LoVo (cell line): ENCODE measurements at places on chromosomes 11 and 22.
A peak's percentile ranks its signal among the peaks of the same experiment; 100 is the strongest.

GRCh38 chr11:113317339-113317738 lies 3.0 kb downstream of the TTC12 start:
- DNase-seq: no peak

GRCh38 chr11:134743820-134744195 lies 331.8 kb upstream of the B3GAT1 start:
- DNase-seq: no peak

DNA sequence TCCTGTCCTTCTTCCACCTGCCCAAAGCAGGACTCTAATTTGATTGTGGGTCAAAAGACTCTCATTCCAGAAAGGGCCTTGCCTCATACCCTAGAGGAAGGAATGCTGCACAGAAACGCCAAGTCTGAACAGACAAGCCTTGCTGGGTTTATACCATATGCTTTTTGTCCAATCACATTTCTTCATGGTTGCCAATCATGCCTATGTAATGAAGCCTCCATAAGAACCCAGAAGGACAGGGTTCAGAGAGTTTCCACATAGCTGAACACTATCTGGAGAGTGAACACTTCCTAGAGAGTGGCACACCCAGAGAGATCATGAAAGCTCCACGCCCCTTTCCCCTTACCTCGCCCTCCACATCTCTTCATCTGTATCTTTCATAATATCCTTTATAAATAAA lies 4.8 kb upstream of the SAA2 start:
- no peak for DNase-seq

DNA sequence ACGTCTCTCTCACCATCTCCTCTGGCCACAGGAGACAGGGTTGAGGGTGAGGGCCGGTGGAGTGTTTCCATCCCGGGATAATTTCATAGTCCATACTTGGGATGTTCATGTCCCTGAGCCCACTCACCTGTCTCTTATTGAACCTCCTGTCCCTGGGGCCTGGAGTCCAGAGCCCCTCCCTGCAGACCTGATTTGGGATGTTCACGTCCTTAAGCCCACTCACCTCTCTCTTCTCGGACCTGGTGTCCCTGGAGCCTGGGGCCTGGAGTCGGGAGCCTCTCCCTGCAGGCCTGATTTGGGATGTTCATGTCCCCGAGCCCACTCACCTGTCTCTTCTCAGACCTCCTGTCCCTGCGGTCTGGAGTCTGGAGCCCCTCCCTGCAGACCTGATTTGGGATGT lies 868.2 kb downstream of the BRD1 start:
- no peak for DNase-seq

GRCh38 chr22:26853071-26853470 lies 195.7 kb downstream of the MIAT start:
- DNase-seq: no peak

GRCh38 chr11:47961383-47961782 lies 19.0 kb upstream of the PTPRJ start:
- no peak for DNase-seq

GRCh38 chr22:17436382-17436980 lies 67.2 kb downstream of the CECR2 start:
- no peak for DNase-seq

DNA sequence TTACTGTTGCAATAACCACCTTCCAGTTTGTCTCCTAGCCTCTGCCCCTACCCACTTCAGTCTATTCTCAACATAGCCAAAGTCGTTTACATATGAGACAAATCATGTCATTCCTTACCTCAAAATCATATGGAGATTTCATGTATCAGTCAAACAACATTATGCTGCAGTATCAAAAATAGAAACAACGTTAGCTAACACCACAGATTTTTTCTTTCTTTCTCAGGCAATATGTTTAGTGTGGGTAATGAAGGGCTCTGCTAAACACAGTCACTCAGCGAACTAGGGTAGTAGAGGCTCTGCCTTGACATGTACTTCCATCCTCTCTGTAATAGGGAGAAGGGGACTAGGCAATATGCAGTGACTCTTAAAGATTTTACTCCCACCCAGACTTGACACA lies 141.3 kb upstream of the DDI1 start:
- DNase-seq: no peak

DNA sequence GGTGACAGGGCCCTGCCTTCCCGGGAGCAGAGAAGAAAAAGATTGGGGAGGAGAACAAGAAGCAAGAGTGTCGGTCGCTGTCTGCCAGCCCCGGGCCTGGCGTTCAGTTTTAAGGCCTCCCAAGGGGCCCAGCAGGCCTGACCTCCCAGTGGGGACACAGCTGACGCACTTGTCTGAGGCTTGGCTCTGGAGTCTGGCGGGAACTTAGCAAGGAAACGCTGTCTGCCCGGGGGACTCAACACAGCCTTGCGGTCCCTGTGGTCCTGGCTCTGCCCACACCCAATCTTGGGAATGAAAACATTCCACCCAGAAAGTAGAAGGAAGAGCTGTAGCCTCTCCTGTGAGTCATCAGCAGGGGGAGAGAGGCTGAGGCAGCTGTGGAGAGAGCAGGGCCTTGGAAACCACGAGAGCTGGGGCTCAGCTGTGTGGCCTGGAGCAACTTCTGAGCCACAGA lies 54.4 kb downstream of the TRAF6 start:
- DNase-seq: peak; percentile 59

DNA sequence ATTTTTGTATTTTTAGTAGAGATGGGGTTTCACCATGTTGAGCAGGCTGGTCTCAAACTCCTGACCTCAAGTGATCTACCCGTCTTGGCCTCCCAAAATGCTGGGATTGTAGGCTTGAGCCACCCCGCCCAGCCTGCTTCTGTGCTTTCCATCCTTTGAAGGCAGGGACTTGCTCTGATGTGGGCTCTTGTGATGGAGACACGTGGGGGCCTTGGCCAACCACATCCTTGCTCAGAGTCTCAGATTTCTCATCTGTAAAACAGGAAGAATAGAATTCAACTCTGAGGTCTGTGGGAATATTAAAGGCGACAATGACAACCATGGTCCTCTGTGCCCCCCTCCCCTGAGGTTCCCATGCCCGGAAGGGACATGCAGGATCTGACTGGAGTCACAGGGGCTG lies 3.8 kb upstream of the GGA1 start:
- DNase-seq: no peak

DNA sequence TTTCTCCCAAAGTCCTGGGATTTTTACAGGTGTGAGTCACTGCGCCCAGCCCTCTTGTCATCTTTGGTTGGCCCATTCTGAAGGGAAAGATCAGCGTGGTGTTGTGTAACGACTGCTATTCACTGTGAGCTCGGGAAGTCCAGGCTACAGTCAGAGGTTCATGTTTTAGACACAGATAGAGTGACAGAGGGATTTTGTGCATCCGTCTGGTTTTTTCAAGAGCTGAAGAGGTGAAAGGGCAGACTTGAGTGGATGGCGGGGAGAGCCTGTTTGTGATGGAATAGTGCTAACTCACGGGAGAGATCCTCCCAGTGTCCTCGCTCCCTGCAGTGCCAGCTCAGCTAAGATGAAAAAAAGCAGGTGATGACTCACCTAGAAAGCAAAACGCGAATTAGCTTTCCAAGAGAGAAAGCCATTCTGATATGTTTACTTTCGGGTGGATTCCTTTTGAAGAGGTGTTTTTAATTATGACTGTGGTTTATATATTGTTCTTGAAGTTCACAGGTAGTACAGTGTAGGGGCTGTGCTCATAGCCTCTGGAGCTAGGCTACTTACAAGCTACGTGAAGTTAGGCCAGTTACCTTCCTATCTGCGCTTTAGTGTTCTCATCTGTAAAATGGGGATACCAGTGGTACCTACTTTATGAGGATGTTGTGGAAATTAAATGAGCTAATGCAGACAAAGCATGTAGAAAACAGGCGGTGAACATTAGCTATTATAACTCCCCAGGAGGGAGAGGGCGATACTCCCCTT lies 67.2 kb downstream of the C11orf91 start:
- peak; percentile 90 for DNase-seq

DNA sequence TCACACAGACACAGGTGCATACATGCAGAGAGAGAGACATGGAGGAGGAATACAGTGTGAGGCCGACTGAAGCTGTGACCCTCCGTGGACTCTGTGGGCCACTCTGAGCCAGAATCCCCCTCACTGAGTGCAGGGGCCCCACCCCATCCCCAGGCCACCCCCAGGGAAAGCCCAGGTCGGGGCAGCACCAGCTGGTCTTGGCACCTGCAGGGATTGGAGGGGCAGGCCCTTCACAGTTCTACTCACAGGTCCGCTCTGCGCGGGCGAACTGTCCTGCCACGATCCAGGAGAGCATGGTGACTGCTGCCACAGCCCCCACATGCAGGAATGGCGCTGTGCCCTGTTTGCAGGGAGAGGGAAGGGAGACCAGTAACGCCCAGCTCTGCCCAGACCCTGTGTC lies 16.3 kb upstream of the KLHL35 start:
- DNase-seq: no peak

DNA sequence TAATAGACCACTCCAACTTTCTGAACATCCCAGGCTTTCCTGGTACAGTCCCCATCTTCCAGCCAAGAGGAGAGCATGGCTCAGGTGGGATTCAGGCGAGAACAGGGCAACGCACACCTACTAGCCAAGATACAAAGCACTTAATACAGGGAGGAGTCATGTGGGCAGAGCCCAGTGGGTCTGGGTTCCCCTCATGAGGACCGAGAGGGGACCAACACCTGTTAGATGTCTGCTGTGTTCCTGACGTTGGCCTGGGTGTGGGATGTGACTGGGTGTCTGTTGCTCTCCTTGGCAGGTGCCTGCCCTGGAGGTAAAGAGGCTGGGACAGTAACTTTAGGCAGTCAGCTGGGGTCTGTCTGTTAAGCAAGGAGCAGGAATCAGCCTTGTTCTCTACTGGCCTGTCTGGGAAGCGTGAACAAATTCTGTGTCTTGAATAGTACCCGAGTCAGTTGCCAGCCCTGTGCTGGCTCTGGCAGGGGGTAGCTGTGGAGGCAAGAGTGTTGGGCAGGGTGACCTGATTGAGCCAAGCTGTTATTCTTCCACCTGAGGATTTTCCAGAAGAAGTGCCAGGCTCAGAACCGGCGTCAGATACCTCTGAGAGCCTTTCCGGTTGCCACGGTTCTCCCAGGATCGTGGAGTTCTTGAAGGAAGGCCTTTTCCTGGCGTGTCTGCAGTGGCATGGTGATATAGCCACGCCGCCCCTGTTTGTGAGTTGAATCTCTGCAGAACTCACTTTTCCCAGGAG lies 56.3 kb downstream of the BCR start:
- DNase-seq: no peak

DNA sequence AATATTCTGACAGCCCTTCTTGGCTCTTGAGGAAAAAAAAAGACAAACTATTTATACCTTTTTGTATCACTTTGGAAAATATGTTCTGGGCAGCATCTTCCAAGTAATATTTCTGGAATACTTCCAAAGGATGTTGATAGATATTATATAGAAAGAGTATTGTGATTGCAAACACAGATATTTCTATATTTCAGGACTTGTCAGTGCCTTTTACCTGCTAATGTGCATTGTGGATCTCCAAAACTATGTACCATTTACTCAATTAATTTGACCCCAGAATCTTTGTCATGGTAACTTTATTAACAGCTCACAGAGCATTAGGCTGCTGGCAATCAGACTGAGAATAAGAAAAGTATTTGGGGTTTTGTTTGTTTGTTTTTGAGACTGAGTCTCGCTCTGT lies 16.7 kb upstream of the CCND1 start:
- no peak for DNase-seq

DNA sequence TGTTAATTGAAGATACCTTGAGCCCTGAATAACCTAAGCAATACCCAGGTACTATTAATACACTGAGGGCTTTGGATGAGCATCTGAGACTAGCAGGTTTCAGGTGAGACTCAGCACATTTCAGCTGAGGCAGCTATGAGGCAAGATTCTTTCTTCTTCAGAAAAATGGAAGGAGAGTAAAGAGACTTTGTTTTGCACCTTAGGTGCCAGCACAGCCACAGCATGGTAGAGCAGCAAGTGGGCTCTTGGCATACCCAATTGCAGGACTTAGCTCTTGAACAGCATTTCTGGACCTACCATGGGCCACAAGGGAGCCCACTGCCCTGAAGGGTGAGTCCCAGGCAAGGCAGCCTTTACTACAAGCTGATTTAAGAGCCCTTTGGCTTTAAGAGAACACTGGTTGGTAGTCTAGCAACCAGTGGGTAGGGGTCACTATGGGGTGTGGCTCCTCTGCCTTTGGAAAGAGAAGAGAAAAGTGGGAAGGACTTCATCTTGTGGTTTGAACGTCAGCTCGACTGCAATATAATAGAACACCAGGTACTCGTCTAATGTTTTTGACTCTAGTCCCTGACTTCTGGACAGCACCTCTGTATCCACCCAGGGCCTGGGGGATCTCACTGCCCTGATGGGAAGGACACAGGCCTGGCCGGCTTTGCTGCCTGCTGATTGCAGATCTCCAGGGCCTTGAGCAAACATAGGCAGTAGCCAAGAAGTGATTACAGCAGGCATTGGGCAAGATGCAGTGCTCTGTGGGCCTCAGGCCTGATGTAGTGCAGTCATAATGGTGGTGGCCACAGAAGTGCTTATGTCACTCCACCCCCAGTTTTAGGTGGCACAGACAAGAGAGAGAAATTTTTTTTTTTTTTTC lies 73.3 kb downstream of the GLYATL1 start:
- DNase-seq: no peak

- peak; percentile 67 for DNase-seq
Observed at GRCh38 chr11:66328302-66329144, 7.7 kb downstream of the RIN1 start.

- no peak for DNase-seq
Observed at GRCh38 chr22:33850724-33851123, 69.6 kb downstream of the LARGE1 start.

DNA sequence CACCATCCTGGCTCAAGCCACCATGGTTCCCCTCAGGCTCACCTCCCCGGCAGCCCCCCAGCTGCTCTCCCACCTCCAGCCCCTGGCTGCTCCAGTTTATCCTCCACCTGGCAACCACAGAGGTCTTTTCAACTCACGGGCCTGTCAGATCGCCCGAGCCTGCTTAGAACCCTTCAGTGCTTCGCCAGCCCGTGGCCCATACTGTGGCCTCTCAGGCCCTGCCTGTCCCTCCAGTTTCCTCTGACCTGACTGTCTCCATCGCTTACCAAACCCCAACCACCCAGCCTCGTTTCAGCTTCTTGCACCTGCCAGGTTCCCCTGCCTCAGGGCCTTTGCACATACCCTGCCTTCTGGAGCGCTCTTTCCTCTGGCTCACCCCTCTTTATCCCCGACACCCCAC lies 6.9 kb downstream of the KCNC1 start:
- no peak for DNase-seq

GRCh38 chr11:72100462-72100861 lies 2.6 kb downstream of the LAMTOR1 start:
- DNase-seq: no peak

DNA sequence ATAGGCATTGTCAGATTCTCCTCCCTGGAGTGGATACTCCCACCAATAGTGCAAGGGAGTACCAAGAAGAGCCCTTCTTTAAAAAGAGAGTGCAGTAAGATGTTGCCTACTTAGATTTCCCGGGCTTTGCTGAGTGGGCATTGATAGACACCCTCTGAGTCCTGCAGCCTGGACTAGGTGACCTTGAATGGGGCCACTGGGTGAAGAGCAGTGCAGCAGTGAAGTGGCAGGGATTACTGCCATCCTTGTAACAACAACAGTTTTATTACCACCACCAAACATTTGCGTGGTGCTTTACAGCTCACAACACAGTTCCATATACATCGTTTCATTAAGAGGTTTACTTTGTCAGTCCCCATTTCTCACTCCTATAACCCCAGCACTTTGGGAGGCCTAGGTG lies 59.4 kb downstream of the MICAL2 start:
- no peak for DNase-seq

- no peak for DNase-seq
Observed at GRCh38 chr22:30615543-30615954, 8.6 kb downstream of the TCN2 start.

- no peak for DNase-seq
Observed at GRCh38 chr11:69402251-69402887, 79.1 kb upstream of the LINC01488 start.

GRCh38 chr11:121766166-121766565 lies 313.4 kb upstream of the SORL1-AS1 start:
- DNase-seq: no peak

GRCh38 chr11:74932797-74933196 lies 16.1 kb downstream of the XRRA1 start:
- DNase-seq: no peak
